ENCODE measurements at places on chromosomes 11 and 22.

DNA sequence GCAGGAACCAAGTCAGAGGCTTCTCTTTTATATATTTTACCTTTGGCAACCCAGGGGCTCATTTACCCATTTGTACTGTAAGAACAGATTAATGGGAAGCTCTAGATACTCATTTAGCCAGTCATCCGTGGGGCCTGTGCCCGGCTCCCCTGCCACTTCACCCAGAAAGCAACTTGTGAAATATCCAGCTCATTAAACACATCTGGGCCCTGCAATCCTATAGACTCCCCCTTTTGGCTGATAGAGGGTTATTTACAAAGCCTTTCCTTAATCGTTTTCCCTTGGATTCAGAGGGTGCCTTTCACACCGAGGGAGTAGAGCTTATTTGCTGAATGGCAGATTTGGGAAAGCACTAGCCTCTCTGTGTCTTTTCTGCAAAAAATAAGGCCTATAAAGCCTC is 118.7 kb upstream of the SORL1-AS1 start:
- no peak for DNase-seq

- no peak for DNase-seq
Observed at GRCh38 chr22:39883057-39883456, 10.5 kb downstream of the ENTHD1 start.

GRCh38 chr22:33591946-33592345 is 328.3 kb downstream of the LARGE1 start:
- DNase-seq: no peak

GRCh38 chr11:76610871-76611475 is 59.6 kb downstream of the LRRC32 start:
- no peak for DNase-seq
